ENCODE measurements at places on chromosomes 4 and X.

GRCh38 chr4:74660866-74661265, 133.5 kb downstream of the BTC start:
- DNase-seq, result no peak

GRCh38 chrX:39613997-39614679, 483.6 kb downstream of the BCOR start:
- DNase-seq, result no peak

DNA sequence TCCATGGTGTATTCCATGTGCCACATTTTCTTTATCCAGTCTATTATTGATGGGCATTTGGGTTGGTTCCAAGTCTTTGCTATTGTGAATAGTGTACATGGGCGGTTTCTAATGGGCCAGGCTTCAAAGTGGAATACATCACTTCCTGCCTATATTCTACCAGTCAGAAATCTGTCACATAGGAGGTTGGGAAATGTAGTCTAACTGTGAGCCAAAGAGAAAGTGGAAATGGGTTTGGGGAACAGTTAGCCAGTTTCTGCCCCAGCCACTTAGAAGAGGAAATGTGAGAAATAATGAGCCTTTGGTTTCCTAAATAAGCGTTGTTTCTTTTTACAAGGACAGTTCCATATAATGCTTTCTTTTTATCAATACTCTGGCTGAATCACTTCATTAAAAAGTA, 85.1 kb upstream of the AP1S2 start:
- no peak for DNase-seq

DNA sequence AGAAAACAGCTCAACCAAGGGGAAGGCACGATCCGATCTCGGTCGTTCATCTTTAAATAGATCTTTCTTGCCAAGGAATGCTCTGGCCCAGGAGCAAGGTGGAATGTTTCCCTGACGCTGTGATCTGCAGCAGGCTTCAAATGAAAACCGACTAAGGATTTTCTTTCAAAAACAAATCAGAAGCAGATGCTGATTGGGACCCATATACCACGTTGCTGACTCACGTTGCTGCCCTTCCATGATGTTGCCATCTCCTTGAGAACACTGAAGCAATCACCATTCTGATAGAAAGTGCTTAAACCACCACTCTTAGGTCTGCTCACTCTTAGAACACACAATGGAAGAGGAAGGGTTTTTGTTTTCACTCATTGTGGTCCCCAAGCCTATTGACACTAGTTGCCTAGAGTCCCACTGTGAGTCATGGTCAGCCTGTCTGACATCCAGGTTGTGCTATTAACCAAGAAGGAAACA, 26.1 kb downstream of the LAMTOR3 start:
- DNase-seq, result no peak

GRCh38 chr4:3765271-3766035, 732 bp upstream of the ADRA2C start:
- DNase-seq, result no peak

Data from SIG-M5 (cell line).